ENCODE measurements at places on chromosomes 2 and 18.

DNA sequence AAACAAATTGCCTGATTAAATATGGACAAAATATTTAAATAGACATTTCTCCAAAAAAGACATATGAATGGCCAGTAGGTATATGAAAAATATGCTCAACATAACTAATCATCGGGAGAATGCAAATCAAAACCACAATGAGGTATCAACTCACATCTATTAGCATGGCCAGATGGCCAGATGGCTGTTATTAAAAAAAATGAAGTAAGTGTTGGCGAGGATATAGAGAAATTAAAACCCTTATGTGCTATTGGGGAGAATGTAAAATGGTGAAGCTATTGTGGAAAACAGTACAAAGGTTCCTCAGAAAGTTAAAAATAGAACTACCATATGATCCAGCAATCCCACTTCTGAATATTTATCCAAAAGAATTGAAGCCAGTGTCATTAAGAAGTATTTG, 272.3 kb upstream of the ZNF804A start:
- DNase-seq = no peak

- no peak for DNase-seq
Measured at GRCh38 chr2:224248944-224249371, 152.9 kb downstream of the FAM124B start.

DNA sequence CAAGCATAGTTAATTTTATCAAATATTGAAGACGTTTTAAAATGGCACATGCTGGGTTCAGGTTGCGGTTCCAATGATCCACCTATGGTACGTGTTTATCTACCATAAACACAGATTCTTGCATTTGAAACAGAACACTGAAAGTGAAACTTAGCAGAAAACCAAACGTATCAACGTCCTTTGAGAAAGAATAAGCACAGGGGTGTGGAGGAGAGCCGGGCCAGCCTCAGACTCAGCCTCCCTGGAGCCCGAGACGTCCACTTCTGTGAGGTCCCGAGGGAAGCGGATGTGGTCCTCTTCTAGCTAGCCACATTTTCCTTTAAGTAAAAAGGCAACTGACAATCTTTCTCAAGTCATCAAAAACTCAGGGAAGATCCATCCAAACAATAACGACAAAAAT, 195.9 kb downstream of the RTP5 start:
- DNase-seq = no peak

DNA sequence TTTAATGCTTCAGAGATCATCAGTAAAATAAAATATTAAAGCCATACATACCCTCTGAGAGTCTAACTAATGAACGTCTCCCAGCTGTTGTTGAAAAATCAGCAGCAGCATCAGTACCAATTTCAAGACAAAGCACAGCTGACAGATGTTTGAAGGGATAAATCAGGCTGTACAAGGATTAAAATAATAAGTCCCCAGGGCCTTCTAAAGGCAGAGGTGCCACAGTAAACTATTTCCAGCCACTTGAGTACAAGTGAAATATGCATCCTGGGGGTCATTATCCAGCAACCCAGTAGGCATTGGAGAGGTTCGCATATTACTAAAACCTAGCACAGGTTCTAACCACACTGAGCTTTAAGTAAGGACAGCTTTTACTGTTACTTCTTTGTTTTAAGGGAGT, 76.9 kb downstream of the NXPH2 start:
- DNase-seq = no peak

GRCh38 chr2:73984203-73984921, at the start of gene TET3:
Gene TET3, plus strand, starts transcription at chr2:73984910. Its CDS starts 1,494 bp downstream, at chr2:73986404.
- peak; percentile 50 for DNase-seq

- peak; percentile 22 for DNase-seq
Measured at GRCh38 chr18:37567061-37567993, 1.7 kb upstream of the CELF4 start.

GRCh38 chr2:60675301-60675700, 80.8 kb upstream of the PAPOLG start:
- DNase-seq = no peak

DNA sequence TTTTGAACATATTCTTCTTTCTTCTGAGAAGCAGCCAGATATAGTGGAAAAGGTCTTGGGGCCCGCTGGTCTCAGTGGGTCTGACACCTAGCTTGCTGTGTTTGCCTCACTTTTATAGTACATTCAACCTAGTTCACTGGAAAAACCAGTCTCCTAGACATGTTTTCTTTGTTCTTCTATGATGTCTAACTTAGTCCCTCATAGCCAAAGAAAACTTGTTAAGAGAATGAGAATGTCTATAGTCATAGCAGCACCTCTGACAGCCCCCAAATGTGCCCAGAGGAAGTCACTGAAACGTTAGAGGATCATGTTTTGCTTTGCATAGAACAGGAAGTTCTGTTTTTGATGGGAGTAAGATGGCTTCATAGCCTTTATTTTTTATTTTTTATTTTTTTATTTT, 40.3 kb downstream of the TNFRSF11A start:
- DNase-seq = no peak

DNA sequence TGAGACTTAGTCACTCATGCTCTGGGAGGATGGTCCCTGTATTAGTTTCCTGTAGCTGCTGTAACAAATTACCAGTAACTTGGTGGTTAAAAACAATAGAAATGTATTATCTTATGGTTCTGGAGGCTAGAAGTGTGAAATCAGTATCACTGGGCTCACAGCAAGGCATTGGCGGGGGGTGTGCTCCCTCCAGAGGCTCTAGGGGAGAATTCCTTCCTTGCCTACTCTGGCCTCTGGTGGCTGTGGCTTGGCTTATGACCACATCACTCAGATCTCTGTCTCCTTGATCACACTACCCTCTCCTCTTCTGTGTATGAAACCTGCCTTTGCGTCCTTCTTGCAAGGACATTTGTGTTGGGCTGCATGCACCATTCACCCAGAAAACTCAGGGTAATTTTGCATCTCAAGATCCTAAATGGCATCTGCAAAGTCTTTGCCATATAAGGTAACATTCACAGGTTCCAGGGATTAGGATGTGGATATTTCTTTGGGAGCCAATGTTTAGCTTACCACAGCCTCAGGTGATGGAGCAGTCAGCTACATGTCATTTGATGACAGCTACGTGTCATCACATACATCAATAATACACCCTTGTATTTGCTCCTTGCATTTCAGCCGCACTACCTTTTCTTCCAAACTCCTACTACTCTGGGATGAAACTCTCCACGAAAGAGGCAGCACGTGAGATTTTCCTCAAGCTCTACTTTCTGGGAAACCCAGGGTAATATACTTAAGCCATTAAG, 49.6 kb upstream of the POU3F3 start:
- DNase-seq = no peak

GRCh38 chr2:11281186-11281585, 63.2 kb downstream of the ROCK2 start:
- no peak for DNase-seq

DNA sequence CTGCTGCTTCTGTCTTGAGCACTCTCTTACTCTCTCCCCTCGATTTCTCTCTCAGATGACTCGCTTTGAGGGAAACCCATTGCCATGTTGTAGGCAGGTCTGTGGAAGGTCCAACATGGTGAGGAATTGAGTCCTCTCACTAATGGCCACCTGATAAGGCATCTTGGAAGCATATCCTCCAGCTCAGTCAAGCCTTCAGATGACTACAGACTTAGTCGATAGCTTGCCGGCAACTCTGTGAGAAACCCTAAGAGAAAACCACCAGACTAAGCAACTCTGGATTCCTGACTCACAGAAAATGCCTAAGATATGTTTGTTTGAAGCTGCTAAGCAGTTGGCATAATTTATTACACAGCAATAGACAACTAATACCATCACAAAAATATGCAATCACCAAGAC, 51.2 kb downstream of the WDR75 start:
- DNase-seq = no peak

- no peak for DNase-seq
Measured at GRCh38 chr2:150729495-150729955, 242.1 kb upstream of the RND3 start.

Measured in nephron progenitor cell (in vitro differentiated cells).